ENCODE measurements at places on chromosomes 6 and 20.

DNA sequence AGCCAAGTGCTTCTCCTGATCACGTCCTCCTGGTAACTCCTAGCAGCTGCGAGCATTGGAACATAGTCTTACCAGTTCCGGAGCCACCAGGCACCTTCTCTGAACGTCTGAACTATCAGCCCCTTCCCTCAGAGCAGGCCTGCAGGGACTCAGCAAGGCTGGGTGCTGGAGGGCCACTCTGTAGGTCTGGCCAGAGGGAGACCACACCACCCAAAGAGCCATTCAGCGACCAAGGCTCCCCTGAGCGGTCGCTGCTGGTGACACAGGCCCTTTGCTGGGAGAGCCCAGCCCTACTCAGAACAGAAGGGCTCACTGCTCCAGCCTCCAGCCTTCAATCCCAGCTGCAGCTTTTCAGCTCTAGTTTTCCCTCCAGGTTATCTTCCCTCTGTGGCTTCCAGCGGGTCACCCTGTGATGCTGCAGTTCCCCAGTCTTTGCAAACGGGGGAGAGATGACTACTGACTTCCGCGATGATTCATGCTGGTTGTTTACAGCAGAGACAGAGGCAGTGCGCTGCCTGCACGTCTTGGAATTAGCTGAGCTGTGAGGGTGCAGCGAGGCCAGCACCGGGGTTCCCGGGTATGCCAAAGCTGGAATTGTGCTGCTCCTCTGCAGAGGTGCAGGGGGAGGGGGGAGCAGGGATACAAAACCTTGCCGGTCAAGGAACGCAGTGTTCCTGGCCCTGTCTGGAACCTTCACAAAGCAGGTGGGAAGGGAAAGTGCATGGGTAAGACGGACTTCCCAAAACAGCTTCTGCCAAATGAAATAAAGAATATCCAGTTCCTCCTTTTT is 161.4 kb downstream of the LY86 start:
- no peak for DNase-seq

GRCh38 chr6:143765422-143766184 is 77.5 kb upstream of the LTV1 start:
- DNase-seq, result no peak

DNA sequence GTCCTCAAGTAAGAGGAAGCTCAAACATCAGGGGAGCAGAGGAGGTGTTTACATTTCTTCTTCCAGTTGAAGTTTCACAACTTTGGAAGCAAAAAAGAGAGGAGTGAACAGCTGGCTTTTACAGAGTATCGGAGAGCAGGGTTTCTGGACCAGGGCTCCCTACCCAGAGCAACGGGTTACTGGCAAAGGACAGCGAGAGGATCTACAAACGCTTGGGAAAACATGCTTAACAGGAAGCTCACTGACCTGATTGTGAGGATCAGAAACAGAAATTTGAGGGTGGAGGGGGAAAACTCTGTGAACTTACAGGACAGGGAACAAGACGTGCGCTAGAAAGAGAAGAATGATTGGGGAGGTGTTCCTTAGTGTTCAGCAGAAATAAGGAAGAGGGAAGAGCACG is 85.7 kb upstream of the TAB2 start:
- no peak for DNase-seq

GRCh38 chr6:69164564-69165229 is 529.6 kb downstream of the ADGRB3 start:
- DNase-seq, result no peak

DNA sequence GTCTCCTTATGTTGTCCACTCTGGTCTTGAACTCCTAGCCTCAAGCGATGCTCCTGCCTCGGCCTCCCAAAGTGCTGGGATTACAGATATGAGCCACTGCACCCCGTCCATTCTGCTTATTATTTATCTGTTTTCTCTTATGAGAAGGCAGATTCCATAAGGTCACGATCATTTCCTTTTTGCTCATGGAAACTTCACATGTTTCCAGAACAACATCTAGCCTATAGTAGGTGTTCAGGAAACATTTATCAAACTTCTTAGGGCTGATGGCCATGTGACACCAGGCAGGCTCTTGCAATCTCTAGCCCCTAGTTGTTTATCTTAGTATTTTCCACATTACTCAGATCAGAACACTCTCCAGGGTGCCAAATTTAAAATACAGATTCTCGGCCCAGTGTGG is 61.2 kb downstream of the ZFP64 start:
- DNase-seq, result no peak

DNA sequence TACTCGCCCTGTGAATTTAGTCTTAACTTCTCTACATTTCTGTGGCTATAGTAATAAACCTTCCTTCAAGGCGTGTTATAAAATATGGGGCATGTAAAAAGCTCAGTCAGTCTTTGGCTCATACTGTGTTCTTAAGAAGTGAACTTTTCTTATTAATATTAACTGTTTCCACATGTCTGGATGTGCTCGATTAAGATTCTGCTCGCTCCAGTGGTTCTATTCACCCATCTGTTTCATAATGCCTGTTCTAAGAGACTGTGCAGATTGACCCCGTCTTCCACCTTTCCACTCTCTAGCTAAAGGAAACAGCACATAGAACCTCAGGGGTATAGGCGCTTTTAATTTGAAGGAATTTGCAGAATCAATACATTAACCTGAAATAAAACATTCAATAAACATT is 99.9 kb downstream of the L3MBTL3 start:
- DNase-seq, result no peak

DNA sequence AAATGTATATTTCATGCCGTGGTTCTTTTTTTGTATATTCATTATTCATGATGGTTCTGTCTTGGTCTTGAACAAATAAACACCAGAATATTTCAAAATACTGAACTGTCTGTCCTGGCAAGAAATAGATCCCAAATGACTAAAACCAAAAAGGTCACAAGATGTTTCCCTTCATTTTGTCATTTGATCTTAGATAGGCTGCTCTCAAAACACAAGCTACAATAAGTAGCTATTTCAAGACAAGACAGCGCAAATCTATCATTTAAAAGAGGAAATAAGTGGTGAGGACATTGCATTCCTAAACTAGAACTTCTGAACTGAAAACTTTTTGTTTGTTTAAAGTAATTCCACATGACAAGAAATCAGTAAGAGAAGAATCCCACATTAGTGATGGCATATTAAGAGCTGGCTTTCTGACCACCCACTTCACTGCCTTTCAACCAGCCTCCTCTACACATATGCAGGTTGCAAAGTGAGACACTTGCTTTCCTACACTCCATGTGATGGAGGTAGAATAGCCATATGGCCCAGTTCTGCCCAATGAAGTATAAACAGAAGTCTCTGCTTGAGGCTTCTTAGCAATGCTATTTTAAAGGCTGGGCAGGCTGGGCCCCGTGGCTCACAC is 54.4 kb upstream of the CCDC28A start:
- DNase-seq, result no peak

DNA sequence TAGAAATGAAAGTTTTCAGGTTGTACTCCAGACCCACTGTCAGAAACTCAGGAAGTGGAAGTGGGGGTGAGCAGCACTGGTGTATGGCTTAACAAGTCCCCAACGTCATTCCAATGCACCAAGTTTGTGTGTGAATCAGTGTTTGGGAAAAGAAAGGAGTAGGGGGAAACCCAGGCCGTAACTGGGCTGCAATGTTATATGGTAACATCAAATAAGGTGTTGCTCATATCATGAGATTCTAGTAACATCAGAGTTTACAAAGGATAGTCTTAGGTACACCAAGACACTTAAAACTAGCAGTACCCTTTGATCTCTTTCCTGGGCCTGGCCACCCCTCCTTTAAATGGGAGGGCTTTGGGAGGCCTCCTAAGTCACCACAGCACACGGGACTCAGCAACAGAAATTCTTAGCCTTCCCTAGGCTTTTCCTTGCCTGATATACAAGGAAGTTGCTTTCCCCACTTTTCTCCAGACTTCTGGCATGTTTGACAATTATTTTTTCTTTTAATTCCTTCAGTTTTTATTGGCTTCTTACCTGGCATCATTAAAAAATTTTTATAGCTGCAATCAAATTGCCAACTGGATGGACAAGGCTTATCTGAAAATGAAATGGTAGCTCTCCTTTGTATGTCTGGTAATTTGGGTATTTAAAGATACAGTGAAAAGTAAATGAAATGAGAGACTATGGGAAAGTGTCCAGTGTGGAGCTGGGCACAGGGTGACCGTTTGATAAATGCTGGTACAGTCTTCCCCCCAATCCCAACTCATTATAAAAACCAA is 15.1 kb downstream of the E2F3 start:
- DNase-seq, result no peak

DNA sequence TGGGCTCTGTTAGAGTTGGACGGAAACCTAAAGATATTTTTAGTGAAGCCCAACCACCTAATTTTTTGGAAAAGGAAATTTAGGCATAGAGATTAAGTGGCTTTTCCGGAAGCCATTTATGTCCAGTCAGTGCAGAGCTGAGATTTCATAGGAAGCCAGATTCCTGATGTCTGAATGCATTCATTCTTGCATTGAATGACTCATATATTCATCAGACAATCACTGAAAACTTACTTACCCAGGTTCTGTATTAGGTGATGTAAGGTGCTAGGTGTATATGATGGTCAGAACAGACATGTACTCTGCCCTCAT is 4.1 kb downstream of the SH3BGRL2 start:
- DNase-seq, result no peak

DNA sequence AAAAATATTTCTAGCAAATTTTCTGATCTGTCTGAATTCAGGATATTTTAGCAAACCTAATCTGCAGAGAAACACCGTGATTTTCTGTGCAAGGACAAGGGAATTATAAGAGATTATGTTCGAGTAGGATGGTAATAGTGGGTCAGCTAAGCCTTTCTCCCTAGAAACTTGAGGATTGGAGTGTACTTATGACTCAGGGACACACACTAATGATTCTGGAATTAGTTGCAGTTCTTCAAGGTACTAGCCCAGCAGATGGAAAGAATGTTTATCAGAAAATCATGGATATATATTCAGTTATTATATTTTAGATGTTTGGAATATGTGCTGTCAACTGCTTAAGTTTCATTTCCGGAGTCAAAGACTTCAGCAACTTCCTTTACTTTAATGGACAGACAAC is 177.1 kb upstream of the MAP3K7 start:
- DNase-seq, result no peak
